GM03348 (cell line): ENCODE measurements at places on chromosomes 11 and 22.
A peak's percentile ranks its signal among the peaks of the same experiment; 100 is the strongest.

GRCh38 chr11:60974726-60975125 lies 3.2 kb downstream of the CD6 start:
- DNase-seq: no peak

DNA sequence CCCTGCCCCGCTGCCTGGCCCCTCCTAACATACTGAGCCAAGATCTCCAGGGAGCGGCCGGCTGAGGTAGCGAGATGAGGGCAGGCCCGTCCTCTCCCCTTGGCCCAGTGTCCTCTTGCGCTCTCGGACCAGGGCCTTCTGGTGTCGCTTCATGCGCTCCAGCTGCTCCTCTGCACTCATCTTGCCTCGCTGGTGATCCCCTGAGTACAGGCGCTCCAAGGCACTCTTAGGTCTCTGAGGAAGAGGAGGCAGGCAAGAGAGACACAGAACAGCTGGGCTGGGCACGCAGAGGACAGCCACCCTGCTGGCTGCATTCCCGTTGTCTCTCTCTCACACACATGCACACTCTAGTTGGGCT lies 50.6 kb downstream of the C11orf58 start:
- no peak for DNase-seq

- no peak for DNase-seq
Observed at GRCh38 chr22:23772315-23772648, 367 bp upstream of the MMP11 start.

DNA sequence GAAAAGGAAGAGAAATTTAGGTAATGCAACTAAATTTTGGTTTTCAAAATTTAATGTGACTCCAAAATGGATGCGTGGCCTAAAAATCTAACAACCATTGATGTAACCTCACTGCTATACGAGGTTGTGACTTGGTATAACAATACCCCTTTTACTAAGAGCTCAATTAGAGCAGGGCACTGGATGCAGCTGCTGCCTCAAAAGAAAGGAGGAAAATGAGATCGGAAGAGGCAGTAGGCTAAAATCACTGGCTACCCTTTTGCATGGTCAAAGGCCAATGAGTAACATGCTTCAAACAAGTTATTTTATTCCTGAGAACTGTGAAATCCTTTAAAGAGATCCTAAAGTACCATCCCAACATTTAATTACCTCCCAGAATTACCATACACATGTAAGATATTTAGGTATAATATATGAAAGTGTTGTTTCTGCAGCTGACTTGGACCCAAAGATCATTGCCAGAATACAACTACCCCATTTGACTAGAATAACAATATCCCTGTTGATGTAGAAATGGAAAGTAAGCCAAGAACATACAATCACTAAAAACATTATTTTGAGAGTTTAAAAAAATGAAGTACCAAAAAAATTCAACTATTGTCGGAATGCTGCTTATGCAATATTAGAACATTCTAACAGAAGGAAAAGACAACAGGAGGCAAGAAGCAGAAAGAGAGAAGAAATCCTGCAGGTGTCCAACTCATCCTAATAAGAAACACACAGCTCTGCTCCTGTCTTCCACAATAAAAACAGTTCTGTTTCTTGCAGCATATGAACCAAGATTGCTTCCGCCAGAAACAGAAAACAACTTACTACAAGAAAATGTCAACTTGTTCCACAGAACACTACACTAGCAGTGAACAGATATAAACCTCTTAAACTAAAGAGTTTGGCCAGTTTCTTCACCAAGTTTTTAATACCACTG lies 15.0 kb downstream of the SIK3 start:
- peak; percentile 13 for DNase-seq

- no peak for DNase-seq
Observed at GRCh38 chr22:20748082-20748481, 25.8 kb upstream of the SERPIND1 start.

DNA sequence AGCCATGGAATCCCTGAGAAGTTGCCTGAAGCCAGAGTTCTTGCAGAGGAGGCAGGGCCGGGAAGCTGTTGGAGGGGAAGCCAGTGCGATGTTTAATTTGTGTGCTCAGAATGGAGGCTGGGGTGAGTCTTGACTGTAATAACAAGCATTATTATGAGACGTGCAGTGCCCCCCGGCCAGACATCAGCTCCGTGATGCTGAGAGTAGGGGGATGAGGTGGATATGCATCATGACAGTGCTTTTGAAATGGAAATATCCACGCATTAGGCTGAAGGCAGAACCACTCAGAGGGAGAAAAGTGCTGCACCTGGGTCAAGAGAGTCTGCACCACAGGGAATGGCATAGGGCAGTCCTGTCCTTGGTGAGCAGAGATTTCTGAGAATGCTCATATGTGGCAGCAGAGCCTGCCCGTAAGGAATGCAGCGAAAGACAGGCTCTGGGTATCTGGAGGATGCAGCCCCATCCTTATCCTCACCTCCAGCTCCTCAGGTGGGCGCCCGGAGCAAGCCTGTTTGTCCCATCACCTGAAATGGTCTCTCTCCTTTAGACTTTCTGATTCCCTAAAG lies 37.6 kb upstream of the SEZ6L start:
- DNase-seq: no peak

GRCh38 chr22:30094804-30095203 lies 14.5 kb downstream of the HORMAD2 start:
- DNase-seq: no peak

GRCh38 chr11:123719452-123719851 lies 22.0 kb downstream of the ZNF202 start:
- DNase-seq: no peak

DNA sequence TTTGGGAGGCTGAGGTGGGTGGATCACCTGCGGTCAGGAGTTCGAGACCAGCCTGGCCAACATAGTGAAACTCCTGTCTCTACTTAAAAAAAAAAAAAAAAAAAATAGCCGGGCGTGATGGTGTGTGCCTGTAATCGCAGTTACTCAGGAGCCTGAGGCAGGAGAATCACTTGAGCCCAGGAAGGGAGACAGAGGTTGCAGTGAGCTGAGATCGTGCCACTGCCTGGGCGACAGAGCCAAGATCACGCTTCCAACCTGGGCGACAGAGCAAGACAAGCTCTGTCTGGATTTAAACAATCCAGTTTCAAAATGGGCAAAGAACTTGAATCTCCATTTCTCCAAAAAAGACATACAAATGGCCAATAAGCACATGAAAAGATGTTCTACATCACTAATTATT lies 12.5 kb downstream of the LMO2 start:
- no peak for DNase-seq

GRCh38 chr11:77728203-77728786 lies 90.7 kb upstream of the CLNS1A start:
- DNase-seq: no peak

DNA sequence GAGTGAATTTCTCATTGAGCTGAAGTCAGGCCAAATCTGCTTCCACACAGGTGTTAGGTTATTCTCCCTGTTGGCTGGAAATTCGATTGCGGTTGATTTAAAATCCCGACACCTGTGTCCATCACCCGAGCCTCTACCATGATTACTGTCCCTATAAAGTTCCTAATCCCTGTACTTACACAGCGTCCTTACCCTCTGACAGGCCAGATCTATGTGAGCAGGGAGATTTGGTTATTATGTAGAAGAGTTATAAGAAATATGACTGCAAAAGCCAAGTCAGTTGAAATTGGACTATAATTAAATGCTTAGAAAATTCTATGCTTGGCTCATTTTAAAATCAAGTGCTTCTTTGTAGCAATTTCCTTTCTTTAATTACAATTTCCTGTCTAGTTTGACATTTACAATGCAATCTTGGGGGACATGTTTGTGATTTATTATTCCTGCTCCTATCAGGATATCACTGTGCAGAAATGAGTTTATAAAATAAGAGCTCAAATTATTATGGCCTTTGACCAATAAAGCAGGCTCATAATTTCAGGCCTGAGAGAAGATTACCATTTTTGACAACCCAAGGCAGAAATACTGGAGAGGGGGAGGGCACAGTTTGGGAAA lies 32.5 kb upstream of the LMO1 start:
- DNase-seq: no peak

GRCh38 chr11:57543593-57543992 lies 6.2 kb downstream of the SMTNL1 start:
- DNase-seq: no peak

GRCh38 chr22:45564349-45565030 lies 61.8 kb downstream of the FBLN1 start:
- no peak for DNase-seq
